Kidney epithelial cell (primary cell): ENCODE measurements at places on chromosomes 7 and 10.

- DNase-seq, result no peak
These were observed 666.0 kb downstream of the SUGCT start for GRCh38 chr7:40800771-40801170.

DNA sequence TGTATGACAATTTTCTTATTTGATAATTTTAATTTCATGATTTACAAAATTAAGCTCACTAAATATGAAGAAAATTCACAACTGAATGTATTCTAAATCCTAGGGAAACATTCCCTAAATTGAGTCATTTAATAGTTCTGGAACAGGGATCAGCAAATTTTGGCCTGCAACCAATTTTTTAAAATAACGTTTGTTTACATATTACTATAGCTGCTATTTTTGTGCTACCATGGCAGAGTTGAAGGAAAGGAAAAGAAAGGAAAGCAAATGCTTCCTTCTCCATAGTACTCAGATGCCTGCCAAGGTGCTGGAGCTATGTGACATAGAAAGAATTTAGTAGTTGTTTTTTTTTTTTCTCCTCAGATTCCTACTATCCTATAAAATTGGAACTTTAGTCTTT is 1307.7 kb upstream of the LRRTM3 start:
- DNase-seq, result no peak

- no peak for DNase-seq
These were observed 79.8 kb upstream of the NME8 start for GRCh38 chr7:37768611-37769010.

DNA sequence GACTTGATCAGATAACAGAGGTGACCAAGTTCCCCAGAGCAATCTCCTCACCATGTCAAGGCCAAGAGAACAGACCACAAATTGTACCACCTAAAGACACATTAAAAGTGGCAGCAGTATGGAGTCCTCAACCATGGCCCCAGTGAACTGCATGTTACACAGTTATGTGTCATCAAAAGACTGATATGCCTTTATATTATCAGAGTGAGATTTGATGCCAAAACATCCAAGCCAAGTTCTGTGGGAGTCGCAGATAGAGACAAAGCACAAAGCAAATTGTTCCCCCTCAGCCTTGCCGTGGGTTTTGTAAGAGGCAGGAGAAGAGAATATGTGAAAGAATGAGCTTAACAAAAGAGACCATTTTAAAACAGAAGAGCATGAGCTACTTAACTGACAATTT is 39.2 kb upstream of the TES start:
- no peak for DNase-seq

- DNase-seq, result no peak
These were observed 160.4 kb downstream of the MGMT start for GRCh38 chr10:129627442-129627841.

GRCh38 chr10:90318659-90319058 is 539.2 kb downstream of the HTR7 start:
- DNase-seq, result no peak

- DNase-seq, result no peak
These were observed 25.8 kb upstream of the PPP2R2D start for GRCh38 chr10:131874991-131875451.

DNA sequence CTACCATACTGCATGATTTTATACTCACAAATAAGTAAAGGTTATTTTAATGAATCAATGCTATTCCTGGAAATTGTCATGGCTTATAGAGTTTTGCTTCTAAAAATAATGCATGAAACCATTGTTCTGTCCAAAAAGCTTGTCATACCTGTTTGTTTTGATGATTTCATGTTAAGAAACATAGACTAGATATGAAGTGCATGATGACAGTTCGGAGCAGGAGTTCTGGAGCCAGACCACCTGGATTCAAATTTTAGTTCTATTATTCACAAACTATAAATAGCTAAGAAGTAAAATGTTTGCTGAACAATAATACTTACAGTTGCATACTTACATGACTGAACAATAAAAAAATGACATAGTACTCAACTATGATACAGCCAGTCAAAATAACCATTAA is 107.0 kb upstream of the AKR1E2 start:
- DNase-seq, result no peak

DNA sequence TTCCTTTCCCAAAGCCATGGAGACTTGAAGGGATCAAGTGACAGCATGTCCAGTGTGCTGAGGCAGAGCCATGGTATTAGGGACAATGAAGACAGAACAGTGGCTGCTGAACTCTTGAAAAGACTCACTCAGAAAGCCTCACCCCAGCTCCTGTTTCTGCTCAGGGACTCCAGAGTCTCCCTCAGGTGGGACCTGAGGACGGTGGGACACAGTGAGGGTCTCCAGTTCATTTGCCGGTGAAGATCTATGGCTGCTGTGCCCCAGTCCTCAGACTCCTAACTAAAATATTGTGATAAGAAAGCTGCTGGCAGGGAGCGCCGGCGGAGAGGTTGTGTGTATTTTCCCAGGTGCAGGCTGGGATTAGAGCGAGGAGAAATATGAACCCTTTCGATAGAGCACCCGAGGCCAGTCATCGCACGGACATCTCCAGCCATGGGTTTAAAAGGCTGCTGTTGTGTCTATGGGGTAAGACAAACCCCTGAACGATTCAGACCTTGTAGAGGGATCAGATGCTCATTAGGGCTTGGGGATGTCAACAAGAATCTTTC is 57.2 kb downstream of the C7orf25 start:
- no peak for DNase-seq

- DNase-seq, result no peak
These were observed 116.8 kb downstream of the CPED1 start for GRCh38 chr7:121105262-121105661.
